ENCODE measurements at places on chromosomes 1 and 21.

- no peak for DNase-seq
Measured at GRCh38 chr1:205258719-205259118, 31.0 kb downstream of the TMCC2 start.

- peak; percentile 53 for DNase-seq
Measured at GRCh38 chr1:178126741-178127185, 32.9 kb downstream of the RASAL2 start.

DNA sequence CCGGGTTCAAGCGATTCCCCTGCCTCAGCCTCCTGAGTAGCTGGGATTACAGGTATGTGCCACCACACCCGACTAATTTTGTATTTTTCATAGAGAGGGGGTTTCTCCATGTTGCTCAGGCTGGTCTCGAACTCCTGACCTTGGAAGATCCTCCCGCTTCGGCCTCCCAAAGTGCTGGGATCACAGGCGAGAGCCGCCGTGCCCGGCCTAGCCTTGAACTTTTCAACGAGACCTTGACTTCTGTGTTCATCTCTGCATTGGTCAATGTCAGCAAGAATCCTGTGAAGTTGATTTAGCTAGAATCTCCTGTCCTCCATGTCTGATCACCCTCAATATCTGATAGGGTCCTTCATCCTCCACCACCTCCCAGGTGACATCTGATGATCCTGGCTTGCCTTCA lies 11.4 kb upstream of the CNR2 start:
- DNase-seq: no peak

GRCh38 chr1:30285501-30285932 lies 437.9 kb downstream of the MATN1 start:
- DNase-seq: no peak

DNA sequence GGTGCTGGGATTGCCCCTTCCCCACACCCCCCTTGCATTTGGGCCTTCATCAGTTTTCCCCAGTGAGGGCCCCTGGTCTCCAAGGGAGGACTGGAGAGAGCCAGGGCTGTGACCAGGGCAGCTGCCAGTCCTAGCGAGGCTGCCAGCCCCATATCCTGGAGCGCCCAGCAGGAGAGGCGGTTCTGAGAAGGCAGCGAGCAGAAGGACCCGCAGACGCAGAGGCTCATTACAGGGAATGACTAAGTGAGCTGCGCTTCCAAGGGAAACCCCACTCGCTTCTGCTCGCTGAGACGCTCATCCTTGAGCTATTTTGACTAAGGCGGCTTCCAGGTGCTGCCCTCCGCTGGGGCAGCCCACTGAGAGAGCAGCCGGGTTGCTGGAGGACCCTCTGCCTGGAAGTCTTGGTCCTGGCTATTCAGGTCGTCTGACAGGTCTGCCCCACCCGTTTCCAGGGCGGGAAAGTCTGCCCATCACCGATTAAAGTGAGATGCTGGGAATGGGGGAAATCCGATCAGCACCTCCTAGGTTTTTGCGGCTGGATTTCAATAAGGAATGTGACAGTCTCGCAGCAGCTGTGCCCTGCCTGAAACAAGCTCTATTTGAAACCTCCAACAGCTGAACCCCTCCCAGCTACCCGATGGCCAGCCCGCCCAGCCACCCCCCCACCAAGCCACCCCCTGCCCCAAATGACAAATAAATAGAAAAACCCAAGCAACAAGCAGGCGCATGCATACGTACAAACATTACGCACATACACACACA lies 2.8 kb downstream of the KCNN3 start:
- peak; percentile 45 for DNase-seq

DNA sequence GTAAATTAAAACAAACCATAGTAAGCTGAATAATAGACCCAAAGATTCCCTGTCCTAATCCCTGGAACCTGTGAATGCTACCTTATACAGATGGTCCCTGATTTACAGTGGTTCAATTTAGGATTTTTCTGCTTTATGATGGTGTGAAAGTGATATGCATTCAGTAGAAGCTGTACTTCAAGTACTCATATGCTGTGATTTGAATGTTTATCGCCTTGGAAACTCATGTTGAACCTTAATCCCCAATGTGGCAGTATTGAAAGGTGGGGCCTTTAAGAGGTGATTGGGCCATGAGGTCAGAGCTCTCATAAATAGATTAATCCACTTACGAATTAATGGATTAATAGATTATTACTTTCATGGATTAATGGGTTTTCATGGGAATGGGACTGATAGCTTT lies 10.6 kb upstream of the RRP15 start:
- DNase-seq: no peak

DNA sequence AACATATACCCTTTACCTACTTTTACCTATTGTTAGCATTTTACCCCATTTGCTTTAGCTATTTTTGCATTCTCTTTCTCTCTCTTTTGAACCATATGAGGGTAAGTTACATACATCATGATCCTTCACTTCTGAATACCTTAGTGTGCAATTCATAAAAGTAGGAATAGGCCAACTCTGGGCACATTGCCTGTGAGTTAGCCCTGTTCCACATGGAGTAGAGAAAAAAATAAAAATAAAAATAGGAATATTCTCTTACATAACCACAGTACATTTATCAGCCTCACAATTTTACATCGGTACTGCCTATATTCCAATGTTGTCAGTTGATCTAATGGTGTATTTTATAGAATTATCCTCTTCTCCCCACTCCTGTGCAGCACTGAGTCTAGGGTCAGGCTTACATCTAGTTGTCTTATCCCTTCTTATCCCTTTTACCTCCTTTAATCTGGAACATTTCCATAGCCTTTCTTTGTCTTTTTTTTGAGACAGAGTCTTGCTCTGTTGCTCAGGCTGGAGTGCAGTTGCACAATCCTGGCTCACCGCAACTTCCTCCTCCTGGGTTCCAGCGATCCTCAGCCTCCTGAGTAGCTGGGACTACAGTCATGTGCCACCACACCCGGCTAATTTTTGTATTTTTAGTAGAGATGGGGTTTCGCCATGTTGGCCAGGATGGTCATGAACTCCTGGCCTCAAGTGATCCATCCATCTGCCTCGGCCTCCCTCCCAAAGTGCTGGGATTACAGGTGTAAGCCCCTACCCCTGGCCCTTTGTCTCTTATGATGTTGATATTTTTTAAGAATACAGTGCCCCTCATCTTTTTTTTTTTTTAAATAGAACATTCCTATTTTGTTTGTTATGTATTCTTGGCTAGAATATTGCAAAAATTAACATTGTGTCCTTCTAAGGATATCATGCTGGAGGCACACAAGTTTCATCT lies 11.1 kb upstream of the SLC30A1 start:
- no peak for DNase-seq

DNA sequence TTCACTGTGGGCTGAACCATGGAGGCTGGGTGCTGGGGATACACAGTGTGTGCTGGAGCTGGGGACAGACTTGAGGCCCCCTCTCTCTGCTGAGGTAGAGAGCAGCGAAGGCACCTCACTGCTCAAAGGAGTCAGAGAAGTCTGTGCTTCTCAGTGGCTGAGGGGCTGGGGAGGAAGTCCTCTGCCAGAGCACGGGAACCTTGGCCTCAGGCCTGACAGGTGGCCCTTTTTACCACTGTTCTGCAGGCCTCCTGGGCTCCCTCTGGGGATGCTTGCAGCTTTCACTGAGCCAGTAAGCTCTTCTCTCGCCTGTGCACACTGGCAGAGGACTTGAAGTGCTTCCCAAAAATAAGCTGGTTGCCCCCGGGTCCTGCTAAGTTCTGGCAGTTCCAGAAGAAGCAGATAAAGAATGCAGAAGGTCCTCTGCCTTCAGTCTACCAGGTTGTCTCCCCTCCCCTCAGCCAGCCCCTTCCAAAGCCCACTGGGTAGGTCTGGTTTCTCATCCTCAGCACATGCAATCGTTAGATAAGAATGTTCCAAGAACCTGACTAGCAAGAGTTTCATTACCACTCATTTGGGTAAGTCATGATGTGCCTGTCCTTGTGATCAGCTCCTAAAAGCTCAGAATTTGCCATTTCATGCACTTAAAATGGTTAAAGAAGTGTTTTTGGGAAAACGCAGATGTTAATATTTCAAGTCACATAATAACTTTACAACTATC lies 53.9 kb downstream of the TENT5C start:
- DNase-seq: no peak

DNA sequence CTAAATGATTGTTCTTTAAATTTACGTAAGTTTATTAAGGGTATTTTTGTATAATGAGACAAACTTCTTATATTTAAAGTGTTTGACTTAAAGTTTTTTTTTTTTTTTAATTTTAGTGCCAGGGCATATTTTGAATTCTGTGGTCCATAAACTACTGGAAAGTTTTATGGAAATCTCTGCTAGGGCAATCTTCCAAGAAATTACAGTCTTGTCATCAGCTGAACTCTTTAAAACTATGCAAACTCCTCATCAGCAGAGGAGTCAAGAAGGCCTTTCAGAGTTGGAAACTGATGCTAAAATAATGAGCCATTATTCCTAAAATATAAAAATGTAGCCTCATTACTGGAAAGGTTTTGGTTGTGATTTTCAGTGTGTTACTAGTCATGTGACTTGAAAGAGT lies 1201.9 kb downstream of the BRINP3 start:
- DNase-seq: no peak

DNA sequence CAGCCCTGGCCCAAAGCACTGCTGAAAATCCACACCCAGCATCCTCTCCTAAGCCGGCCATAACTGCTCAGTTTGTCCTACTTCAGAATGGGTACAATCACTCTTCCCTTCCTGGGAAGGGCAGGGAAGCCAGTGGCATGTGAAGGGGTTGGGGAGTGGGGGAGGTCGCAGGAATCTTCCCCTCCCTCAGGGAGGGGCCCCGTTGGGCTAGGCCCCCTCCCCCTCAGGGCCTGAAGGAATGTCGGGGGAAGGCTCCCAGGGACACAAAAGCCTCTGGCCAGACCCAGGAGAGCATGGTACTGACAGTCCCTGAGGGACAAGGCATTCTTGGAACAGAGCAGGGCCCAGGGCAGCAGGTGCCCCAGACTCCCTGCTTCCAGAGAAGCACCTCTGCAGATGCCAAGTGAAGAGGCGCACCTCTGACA lies 1.2 kb downstream of the ELOVL1 start:
- DNase-seq: no peak

DNA sequence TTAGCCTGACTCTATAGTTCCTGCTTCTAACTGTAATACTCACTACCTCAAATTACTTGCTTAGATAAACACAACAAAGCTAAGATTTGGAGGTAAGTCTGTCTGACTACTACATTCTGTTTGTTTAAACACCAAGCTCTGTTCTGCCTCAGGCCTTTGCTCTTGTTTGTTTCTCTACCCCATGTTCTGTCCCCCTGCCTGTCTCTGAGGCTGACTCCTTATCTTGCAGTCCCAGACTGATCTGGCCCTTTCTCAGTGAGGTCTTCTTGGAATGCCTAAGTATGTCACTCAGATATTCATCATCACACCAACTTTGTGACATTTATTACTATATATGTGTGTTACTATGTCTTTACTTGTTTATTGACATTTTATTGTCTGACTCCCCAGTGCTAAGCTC lies 425.5 kb downstream of the LMO4 start:
- DNase-seq: no peak

- DNase-seq: peak; percentile 66
Measured at GRCh38 chr21:33682992-33683627, 40.8 kb downstream of the ITSN1 start.

DNA sequence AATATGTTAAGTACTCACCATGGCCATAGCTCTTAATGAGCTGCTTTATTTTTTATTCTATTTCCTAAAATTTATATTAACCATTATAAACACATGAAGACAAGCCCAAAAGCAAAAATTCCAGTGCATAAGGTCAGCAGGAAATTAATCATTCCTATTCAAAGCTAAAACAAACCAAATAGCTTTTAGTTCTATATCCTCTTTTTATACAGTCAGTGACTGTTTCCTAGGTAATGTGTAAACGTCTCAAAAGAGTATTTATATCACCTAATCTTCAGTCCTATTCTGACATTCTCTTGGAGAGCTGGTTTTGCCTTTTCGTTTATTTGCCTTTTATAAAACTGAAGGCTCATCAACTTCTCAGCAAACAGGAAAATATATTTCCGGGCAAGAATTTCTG lies 4.2 kb downstream of the GOLPH3L start:
- DNase-seq: no peak

- no peak for DNase-seq
Measured at GRCh38 chr1:218344814-218345672, at the start of gene TGFB2. Gene TGFB2 (plus strand): TSS chr1:218345336. CDS start chr1:218346702, 1,366 bp downstream.

DNA sequence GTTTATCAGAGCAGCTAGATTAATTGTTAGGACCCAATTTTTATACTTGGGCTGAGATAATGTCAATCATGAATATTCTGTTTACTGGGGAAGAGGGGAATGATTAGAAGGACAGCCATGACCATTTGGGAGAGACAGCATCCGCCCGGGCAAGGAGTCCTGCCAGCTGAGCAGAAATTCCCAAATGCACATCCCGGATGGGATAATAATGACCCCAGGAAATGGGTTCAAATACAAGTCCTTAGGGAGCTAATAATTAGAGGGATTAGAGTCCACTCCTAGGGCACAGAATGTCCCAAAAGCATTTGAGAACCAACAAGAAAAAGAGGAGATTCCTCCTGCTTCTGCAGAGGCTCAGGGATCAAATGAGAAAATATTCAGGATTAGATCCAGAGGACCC lies 115.9 kb downstream of the LRRC53 start:
- DNase-seq: no peak

DNA sequence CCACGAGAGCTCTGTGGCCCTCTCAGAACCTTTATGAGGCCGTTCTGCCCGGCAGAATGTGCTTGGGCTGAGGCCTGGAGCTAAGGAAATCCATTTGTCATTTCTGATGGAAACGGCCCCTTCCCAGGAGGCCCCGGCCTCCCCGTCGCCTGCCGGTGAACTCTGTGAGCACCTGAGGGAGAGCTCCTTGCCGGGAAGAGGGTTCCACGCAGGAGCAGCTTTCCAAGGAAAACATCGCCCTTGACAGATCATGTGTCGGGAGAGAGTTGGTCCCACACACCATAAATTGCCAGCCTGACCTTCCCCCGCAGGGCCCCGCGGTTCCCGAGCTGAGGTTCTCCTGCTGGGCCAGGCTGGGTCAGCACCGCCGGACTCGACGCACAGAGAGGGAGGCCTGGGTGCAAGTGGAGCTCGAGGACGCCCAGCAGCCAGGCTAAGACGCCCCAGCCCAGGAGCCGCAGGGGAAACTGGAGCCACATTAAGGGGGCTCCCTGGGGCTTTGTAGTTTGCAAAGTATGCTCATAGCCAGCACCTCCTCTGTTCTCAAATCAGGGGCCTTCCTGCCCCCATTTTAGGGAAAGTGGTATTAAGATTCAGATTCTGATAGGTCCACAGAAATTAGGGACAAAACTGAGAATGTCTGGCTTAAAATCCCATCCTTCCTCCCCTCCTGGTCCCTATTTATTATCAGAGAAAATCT lies 239.5 kb downstream of the FOXD2 start:
- no peak for DNase-seq

GRCh38 chr1:225735252-225736149 lies 42.1 kb upstream of the SRP9 start:
- peak; percentile 92 for DNase-seq

All from AG04449 (cell line).